Testis (tissue), 5 donors: ENCODE measurements at places on chromosomes 16 and 17. TPM values are rescaled to one million over a fixed set of nuclear protein-coding genes. Genes with fewer than 3 reads are reported as not detected.
A peak's percentile ranks its signal among the peaks of the same experiment; 100 is the strongest.

Gene NOL11
- polyA plus RNA-seq = 20.5 TPM

Gene HBA2
- polyA plus RNA-seq = 68.9 TPM

- peak; percentile 71 for DNase-seq
- no peaks in the 10 kb centered on the region for H3K4me1 ChIP-seq
- H3K4me3 ChIP-seq = no peak overlapping the region
- no peaks in the 10 kb centered on the region for H3K36me3 ChIP-seq
- no peak overlapping the region for H3K27ac ChIP-seq
Observed at GRCh38 chr16:57600048-57600835, 28.2 kb upstream of the ADGRG1 start.

DNA sequence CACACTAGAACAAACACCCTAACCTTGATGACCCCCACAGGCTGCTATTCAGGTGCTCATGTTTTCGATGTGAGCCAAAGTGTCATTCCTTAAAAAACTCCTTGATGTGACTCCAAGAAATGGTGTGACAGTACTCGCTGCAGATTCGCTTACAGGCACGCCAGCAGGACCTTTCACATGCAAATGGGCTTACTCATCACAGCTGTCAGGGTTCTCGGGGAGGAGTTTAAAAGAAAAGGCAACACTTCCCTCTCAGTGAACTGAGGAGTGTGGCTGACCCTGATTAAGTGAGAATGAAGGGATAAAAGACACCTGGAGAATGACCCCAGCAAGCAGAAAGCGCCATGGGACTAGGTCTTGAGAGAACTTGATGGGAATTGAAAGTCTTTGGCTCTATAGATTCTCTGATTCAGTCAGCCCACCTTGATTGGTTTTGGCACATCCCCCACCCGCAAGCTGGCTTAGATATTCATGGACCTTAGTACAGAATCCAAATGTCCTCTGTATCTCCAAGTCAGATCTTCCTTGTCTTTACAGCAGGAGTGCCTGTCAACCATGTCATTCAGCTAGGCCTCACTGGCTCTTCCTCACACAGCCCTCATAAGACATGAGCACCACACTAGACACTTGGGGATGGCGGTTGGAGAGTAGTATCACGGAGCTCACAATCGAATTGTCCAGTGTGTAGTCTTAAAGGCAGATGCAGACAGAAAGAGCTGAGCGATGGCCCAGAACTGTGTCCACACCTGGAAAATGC lies 82.6 kb downstream of the HIC1 start:
- no peak for DNase-seq
- no peaks in the 10 kb centered on the region for H3K4me1 ChIP-seq
- no peak overlapping the region for H3K27ac ChIP-seq
- H3K36me3 ChIP-seq = no peaks in the 10 kb centered on the region
- H3K4me3 ChIP-seq = no peak overlapping the region
- no peaks in the 10 kb centered on the region for H3K27me3 ChIP-seq

DNA sequence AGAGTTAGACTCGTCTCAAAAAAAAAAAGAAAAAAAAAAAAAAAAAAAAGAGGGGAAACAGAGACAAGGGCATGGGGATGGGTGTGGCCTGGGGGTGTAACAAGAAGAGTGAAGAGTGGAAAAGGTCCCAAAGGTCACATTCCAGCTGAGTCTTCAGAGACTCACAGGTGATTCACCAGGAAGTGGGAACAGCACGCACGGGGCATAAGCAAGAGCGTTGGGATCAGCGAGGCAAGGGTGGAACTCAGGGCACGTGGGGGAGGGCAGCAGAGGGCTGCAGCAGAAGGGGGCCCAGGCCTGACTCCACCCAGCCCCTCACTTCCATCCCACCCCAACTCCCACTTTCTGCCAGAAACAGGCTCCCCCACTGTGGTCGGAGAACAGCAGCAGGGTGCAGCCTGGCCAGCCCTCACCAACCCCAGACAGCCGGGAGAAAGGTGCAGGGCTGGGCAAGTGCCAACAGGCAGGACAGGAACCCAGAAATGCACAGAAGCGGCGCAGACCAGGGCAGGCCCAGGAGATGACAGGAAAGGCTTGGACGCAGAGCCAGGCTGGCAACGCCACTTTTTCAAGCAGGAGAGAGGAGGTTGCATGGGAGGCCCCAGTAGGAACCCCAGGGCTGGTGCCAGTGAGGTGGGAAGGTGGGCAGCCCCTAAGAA lies 3.3 kb downstream of the MEAK7 start:
- H3K4me1 ChIP-seq = peaks cover 14% of the 10 kb centered on the region
- no peak overlapping the region for H3K27ac ChIP-seq
- H3K36me3 ChIP-seq = no peaks in the 10 kb centered on the region

GRCh38 chr16:53904533-53904932 lies 200.6 kb downstream of the FTO start:
- H3K4me3 ChIP-seq = no peak overlapping the region
- DNase-seq = no peak

DNA sequence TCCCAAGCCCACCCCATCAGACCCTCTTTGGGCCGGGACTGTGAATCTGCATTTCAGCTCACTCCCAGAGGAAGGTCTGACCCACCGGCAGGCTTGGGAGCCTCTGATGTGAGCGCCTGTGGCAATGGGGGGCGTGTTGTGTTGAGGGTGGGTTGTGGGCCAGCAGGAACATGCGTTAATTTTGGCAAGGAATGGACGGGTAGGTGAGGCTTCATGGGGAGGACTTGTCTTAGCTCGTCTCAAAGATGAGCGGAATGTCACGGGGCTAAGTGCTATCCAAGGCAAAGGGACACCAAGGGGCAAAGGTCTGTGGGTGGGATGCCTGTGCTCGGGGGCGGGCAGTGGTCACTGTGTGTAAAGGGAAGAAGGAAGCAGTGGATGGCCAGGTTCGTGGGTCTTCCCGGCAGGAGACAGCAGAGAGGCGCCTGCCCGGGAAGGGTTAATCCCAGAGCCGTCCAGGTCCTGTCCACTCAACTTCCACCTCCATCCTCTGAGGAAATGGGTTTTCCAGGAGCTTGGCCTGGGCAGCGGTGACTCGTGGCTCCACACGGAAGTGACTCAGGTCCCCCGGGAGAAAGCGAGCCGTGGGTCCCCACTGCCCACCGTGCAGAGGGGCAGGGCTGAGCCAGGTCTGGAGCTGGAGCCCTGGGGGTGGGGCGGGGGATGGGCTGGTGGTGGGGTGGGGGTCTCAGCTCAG lies 17.4 kb downstream of the ADGRG1 start:
- H3K4me1 ChIP-seq = peaks cover 29% of the 10 kb centered on the region
- H3K36me3 ChIP-seq = no peaks in the 10 kb centered on the region
- peak overlapping the region; percentile 3 for H3K27ac ChIP-seq
- DNase-seq = no peak

- H3K4me3 ChIP-seq = peak overlapping the region; percentile 64
- peaks cover 19% of the 10 kb centered on the region for H3K4me1 ChIP-seq
- H3K27ac ChIP-seq = no peak overlapping the region
- DNase-seq = no peak
- H3K27me3 ChIP-seq = no peaks in the 10 kb centered on the region
Observed at GRCh38 chr17:56594320-56595107, 1.0 kb downstream of the NOG start.

GRCh38 chr17:58089111-58089510 lies 5.9 kb downstream of the DYNLL2 start:
- no peaks in the 10 kb centered on the region for H3K36me3 ChIP-seq
- H3K27ac ChIP-seq = no peak overlapping the region
